Testis (tissue), 5 donors: ENCODE measurements at places on chromosomes 7 and 10.

DNA sequence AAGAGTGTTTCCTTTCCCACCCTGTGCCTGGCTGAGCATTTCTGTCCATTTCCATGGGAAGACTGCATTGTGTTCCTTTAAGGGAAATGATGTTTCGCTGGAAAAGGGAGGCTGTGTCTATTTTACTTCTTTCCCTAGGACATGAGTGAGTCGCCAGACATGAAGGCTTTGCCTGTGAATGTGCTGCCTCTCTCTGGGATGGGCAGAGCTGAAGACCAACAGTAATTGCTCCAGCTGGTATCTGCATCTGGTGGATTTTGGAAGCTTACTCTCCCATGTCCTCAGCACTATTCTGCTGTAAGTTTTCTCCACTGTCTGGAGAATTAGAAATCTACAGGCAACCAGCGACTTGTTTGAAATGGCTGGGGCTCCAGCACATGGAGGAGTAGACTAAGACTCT, 264.6 kb upstream of the BMPER start:
- DNase-seq = no peak

GRCh38 chr7:65966146-65966545, 15.9 kb downstream of the GUSB start:
- DNase-seq = no peak

GRCh38 chr7:94272821-94273583, 121.7 kb upstream of the COL1A2 start:
- no peak for DNase-seq

GRCh38 chr7:123004931-123005330, 9.4 kb upstream of the TAS2R16 start:
- no peak for DNase-seq

DNA sequence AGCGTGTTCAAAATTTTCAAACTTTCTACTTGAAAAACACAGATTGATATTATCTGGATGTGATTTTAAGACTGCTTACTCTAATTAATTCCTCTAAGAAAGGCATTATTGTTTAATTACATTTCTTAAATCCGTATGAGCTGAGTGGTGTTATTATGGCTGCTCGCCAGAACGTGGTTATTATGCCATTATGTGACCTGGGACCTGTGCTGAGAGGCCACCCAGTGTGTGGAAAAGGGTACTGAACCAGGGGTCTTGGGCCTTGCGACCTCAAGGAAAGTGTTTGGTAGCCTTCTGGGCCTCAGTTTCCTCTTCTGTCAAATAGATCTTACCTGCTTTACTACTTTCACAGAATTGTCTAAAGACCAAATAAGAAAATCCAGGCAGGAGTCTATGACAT, 15.4 kb downstream of the LGI1 start:
- no peak for DNase-seq

DNA sequence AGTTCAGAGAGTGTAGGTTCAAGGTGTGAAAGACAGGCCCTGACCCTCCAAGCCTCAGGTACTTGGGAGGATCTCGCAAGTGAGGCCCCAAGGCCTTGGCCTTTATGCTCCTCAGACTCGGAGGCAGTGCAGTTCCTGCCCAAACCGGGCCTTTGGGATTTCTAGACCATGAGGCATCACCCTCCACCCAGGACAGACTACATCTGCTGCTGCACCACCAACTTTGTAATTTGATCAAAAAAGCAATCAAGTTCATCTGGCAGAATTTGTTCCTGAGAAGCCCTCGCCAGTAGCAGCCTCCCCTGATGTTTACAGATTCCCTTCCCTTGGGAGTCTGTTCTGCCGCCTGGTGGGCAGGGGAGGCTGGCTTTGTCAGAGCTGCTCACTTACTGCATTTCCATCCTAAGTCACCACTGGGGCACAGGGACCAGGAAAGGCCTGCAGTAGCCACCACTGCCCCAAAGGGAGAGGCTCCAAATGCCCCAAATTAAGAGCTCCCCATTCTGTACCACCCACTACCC, 2.1 kb downstream of the CAMK2G start:
- no peak for DNase-seq

DNA sequence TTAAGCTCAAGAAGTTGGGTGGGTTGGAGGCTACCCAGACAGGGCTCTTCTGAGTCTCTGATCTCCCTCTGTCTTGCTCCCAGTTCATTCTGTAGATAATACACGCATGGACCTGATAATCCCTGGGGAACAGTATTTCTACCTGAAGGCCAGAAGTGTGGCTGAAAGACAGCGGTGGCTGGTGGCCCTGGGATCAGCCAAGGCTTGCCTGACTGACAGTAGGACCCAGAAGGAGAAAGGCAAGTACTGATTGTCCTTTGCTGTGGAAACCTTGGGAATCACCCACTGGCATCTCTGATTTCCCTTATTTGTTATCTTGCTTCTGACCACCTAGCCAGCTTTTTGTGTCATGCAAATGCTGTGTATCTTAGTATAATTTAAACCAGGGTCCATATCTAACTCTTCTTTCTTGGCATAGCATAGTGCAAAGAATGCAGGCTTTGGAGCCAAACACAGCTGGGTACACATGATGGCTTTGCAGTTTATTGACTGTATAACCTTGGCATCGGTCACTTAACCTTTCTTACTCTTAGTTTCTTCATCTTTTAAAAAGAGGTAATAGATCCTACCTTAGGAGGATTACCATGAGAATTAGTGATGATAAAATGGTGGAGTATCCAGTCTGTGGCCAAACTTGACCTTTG, 18.0 kb downstream of the PLEKHA8 start:
- DNase-seq = no peak

- no peak for DNase-seq
Measured at GRCh38 chr10:8069108-8069507, 14.6 kb downstream of the GATA3 start.

- no peak for DNase-seq
Measured at GRCh38 chr10:118971876-118972275, 57.6 kb upstream of the NANOS1 start.

DNA sequence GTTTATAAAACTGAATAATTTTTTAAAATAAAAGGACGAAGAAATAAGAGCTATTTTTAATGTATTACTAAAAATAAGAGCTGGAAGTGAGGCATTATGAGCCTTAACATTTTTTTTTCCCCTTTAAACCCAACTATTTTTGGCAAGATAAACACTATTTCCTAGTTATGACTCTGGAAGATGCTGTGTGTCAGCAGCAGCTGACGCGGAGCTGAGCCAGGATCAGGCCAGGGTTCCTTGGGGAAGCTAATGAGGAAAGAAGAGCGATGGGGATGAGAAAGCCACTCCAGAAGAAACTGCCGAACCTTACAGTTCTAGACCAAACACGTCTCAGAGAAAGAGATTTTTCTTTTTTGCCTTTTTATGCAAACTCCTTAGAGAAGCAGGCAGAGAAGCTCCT, 85.9 kb downstream of the USP6NL start:
- peak; percentile 79 for DNase-seq

GRCh38 chr7:19116121-19117090, 1.0 kb downstream of the TWIST1 start:
- DNase-seq = peak; percentile 56

- DNase-seq = no peak
Measured at GRCh38 chr10:110510086-110510485, 12.4 kb downstream of the DUSP5 start.

DNA sequence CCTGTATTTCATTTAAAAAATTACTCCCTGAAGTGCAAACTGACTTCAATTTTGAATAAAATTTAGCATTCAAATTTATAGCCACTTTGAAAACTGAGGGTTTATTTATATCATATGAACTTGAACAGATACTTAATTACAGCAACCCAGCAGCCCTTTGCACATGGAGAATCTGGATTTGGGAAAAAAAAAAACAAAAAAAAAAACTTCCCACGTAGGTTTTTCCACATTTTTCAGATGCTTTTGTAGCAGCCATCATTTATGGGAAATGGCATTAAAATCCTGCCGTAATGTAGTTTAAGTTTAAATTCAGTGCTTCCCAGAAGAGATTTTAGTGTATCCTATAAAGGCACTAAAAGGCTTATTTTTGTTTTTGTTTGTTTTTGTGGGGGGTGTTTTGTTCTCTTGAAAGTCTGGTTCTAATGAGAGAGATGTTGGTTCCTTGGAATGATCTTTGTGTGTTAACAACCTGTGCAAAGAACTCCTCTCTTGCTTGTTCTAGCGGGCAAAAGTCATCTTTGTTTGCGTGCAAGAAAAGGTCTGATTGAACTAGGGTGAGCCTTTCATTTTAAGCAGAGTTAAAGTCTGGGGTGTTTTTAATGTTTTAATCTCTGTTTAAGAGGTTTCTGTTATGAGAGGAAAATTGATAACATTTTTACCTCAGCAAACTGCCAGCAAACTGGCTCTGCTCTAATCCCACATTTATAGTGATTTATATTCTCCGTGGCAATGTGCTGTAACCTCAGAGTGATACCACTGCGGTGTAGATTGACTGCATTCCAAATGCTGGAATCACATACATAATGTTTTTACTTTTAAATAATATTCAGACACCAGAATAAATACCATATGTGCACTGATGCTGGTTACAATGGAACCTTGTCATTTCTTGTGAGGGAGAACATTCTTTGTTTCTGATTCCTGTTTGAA, 105.5 kb downstream of the WNT2 start:
- DNase-seq = no peak

GRCh38 chr7:30142710-30143109, 7.9 kb downstream of the MTURN start:
- DNase-seq = no peak

- DNase-seq = no peak
Measured at GRCh38 chr10:110897184-110897583, 21.8 kb downstream of the BBIP1 start.

- DNase-seq = peak; percentile 94
Measured at GRCh38 chr10:31602541-31603234, 283.7 kb downstream of the ZEB1 start.

- DNase-seq = peak; percentile 86
Measured at GRCh38 chr7:45089341-45089891, 647 bp upstream of the NACAD start.

GRCh38 chr7:118311121-118311836, 86.8 kb downstream of the ANKRD7 start:
- no peak for DNase-seq

DNA sequence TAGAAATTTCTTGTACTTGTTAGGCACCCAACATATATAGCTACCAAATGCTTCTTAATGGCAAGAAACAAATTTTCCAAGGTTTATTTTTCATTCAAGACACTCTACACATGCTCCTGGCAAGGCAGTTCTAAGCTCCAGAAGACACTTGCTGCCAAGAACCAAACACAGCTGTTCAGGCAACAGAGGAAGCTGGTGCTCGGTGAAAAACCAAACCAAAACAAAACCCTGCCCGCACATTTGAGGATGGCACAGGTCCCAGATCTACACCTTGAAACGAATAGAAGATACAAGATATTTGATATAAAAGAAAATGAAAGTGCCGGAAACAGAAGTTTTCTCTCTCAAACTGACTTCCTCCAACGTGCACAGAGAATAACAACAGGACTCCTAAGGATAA, 4.9 kb upstream of the DNTT start:
- no peak for DNase-seq

DNA sequence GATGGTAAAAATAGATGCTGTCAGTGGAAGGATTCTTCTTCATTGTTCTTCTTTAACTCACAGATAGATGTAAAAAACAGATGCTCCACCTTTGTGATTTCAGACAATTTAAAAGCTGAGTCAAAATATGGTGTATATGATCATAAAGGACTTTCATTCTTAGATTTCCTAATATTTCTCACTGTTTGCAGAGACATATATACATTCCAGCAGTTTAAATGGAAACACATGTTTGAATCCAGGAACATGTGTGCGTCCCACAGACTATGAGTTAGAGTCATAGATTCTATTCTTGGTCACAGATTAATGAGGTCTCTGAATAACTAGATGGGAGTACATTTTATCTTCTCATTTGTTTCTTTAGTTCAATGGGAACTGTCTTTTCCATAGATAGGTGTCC, 109.6 kb downstream of the BICC1 start:
- no peak for DNase-seq

GRCh38 chr10:44828508-44829142, 82.5 kb upstream of the TMEM72 start:
- peak; percentile 55 for DNase-seq

- no peak for DNase-seq
Measured at GRCh38 chr7:25029075-25029474, 49.1 kb upstream of the OSBPL3 start.

GRCh38 chr7:542713-543500, 23.3 kb upstream of the PDGFA start:
- DNase-seq = no peak

- no peak for DNase-seq
Measured at GRCh38 chr10:114584419-114584818, 73.7 kb downstream of the ABLIM1 start.

DNA sequence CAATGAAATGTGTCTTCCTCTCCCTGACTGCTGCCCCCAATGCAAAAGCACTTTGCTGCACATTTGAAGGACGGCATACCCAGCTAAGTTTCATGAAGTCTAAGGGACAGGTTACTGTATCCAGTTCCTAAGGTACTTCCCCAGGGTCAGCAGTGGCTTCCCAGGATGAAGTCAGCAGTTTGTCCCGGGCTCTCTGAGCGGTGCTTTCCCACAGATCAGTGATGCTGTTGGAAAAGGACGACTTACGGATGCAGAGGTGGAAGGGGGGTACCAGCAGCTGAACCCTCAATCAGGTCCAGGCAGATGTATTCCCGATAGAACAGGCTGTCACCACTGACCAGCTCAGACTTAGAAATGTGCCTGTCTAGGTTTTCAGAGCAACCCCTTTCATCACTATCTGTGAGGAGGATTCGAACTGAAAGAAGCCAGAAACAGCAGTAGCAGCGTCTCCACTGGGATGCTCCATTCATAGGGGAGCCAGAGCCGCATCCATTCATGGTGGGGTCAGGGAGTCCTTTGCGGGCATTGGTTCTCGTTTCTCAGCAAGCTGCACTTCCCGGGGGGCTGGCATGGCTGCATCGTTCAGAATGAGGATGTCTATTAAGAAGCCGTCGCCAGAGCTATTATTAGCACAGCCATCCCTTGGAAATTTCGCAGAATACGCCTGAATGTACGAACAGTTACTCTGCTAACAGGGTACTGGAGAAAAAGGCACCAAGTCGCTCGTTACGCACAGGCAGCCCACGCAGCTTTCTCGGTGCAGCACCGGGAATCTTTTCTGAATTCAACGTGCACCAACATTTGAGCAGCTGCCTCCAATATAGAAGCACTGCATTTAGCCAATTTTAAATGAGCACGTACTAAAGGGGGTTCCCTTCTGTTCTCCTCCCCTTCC, 303.7 kb downstream of the PRPF18 start:
- DNase-seq = no peak

GRCh38 chr10:43043342-43043772, 33.5 kb upstream of the RET start:
- DNase-seq = no peak

GRCh38 chr10:20300735-20301134, 484.5 kb downstream of the PLXDC2 start:
- DNase-seq = no peak

GRCh38 chr7:1675036-1675671, 5.1 kb downstream of the ELFN1 start:
- no peak for DNase-seq

DNA sequence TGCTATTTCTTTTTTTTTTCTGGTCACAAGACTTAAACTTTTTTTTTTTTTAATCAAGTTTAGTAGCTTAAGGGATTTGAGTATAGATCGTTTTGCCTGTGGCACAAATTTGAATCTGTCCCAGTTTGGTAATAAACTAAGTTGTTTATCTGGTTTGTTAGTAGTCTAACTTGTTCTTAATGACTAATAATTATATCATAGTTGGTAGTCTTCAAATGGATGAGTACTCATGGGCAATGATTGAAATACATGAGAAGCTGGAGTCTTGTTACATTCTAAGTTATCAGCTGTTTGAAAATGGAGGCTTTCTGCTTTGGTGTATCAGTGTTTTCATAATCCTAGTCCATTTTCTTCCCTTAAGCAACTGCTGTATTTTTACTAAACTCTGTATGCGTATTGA, 12.3 kb downstream of the BTAF1 start:
- no peak for DNase-seq

GRCh38 chr7:80208700-80209099, 74.1 kb downstream of the GNAI1 start:
- peak; percentile 28 for DNase-seq
